ENCODE measurements at places on chromosomes 16 and 17.

DNA sequence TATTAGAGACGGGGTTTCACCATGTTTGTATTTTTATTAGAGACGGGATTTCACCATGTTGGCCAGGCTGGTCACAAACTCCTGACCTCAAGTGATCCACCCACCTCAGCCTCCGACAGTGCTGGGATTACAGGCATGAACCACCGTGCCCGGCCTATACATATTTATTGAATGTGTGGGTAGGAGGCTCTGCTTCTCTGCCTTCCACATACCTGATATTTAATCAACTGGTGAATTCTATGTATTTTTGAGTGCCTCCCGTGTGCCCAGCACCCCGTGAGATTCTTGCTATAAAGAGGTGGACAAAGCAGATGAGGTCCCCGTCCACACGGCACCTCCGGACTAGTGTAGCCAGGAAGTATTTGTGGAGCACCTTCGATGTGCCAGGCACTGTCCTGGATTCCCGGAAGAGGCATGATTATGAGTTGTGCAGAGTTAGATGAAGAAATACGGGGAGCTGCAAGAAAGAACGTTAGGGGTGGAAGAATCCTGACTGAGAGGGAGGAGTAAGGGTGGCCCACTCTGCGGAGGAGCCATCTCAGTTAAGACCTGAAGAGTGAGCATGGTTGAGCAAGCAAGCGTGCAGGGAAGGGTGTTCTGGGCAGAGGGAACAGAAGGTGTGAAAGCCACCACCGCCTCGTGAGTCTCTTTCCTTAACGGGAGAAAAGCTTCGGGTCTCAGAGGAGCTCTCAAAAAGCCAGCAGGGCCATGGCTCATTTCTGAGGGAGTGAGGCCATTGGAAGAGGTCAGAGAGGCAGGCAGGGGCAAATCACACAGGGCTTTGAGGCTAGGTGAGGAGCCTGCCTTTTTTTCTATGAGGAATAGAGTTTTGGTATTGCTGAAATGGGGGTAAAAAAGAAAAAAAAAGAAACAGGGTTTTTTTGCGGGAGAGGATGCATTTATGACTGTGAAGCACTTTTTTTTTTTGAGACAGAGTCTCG lies 21.2 kb downstream of the CRISPLD2 start:
- DNase-seq: no peak

GRCh38 chr17:39200070-39200879 lies at the start of gene RPL19:
Gene RPL19 (plus strand): TSS chr17:39200283. CDS start chr17:39200345, 62 bp downstream.
- DNase-seq: peak; percentile 74

DNA sequence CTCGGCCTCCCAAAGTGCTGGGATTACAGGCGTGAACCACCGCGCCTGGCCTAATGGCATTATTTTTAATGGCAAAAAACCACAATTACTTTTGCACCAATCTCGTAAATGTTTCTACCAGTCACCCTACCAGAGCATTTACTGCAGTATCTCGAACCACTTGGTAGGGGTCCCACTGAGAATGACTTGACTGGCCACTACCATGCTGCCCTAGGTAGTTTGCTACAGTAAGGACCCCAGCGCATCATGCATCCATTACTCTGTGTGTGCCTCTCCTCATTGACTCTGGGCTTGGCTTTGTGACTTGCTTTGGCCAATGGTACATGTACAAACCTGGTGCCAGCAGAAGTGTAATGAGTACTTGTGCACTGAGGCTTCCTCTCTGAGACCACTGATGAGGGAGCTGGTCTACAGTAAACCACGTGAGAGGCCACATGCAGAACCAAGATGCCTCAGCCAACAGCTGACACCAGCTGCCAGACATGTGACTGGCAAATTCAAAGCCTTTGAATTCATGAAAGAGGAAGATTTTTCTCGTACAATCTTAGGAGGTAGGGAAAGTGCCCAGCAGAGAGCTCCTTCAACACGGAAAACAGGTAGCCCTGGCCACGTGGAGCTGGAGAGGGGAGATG lies 421.7 kb upstream of the C16orf82 start:
- DNase-seq: no peak

DNA sequence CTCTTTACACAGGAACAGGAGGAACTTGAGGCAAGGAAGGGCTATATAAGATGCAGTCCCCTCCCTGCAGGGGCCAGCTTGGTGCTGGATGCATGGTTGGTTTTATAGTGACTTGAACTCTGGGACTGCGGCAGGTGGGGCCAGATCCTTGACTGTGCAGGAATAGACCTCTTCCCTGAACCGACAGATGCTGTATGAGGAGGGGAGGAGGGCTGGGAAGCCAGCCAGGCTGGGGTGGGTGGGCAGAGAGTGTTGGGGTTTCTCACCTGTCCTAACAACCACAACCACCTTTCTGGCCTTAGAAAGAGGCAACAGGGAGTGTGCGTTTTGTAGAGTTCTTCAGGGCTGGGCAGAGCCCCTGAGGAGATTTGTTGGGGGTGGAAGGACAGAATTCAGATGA lies 798.1 kb downstream of the KCNJ18 start:
- DNase-seq: no peak

- DNase-seq: peak; percentile 15
These were observed 72.8 kb upstream of the MED9 start for GRCh38 chr17:17403899-17404576.

GRCh38 chr17:13086142-13086769 lies 68.4 kb upstream of the ELAC2 start:
- no peak for DNase-seq

GRCh38 chr16:57999366-57999970 lies 1.0 kb downstream of the ZNF319 start:
- no peak for DNase-seq

Data from activated CD4-positive, alpha-beta T cell treated with anti-CD3 and anti-CD28 coated beads, Interleukin-2, amount 50 U/mL, for 24 hours (primary cell).